ENCODE measurements at places on chromosomes 2 and 18. TPM values are rescaled to one million over a fixed set of nuclear protein-coding genes. Genes with fewer than 3 reads are reported as not detected.
A peak's percentile ranks its signal among the peaks of the same experiment; 100 is the strongest.

PAIP2B gene
- 7.3 TPM for total RNA-seq

PPP1R1C gene
- total RNA-seq = 10.9 TPM

HRH4 gene
- 0.74 TPM for total RNA-seq

NLRC4 gene
- 12.6 TPM for total RNA-seq

SERPINE2 gene
- 2.6 TPM for total RNA-seq

UGT1A4 gene
- total RNA-seq = 0.24 TPM

DNA sequence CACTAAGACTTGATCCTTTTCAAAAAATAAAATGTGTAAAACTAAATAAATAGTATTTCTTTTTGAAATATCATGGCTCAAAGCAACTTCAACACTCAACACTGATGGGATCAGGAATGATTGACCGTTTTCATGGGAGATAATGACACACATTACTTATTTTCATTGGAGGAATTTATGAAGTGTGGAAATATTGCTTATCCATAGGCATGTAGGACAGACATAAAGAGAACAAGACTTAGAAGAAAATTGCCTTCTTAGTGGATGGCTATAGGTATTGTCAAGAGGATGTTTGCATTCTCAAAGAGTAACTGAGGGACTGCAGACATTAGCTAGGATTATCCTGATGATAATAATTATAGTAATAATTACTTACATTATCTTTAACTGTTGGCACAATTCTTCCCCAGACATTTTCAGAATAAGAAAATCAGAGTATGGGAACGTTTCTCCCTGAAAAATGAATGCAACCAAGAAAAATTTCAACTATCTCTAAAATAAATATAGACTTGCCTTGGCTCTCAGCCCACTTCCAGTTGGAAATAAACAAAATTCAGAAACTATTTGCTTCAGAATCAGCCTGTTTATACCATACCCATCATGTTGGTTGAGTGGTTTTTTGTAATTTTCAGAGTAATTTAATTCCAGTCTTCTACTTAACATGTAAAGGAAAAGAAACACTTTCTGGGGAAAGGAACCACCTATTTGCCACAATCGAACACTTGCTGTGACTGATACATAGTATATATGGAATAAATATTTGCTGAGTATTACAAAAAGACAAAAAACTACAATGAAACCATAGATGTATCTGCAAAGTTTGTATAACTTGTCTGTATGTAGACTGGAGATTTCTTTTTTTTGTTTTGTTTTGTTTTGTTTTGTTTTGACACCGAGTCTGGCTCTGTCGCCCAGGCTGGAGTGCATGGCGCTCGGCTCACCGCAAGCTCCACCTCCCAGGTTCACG, 165.7 kb downstream of the TMX3 start:
- H3K27me3 ChIP-seq = no peaks in the 10 kb centered on the region
- DNase-seq = no peak
- H3K4me3 ChIP-seq = no peak overlapping the region
- no peaks in the 10 kb centered on the region for H3K36me3 ChIP-seq
- no peak overlapping the region for H3K27ac ChIP-seq
- no peaks in the 10 kb centered on the region for H3K4me1 ChIP-seq

DNA sequence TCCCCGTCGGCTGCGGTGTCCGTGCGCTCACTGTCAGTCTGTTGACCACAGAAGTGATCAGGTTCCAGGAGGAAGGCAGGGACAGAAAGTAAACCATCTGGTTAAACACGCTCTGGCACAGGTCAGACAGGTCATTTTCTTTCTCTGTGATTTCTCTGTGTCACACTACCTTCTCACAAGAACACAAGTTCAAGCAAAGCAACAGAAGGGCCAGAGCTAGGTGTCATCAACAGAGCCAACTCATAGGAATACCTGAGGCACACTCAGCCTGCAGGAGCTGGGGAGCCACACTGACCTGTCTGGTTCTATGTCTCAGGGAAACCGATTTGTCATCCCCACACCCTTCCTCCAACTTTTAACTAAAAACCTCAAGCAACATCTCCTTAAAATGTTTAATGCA, 115.1 kb upstream of the ZBTB14 start:
- DNase-seq = peak; percentile 24
- H3K36me3 ChIP-seq = no peaks in the 10 kb centered on the region
- H3K4me1 ChIP-seq = no peaks in the 10 kb centered on the region
- no peaks in the 10 kb centered on the region for H3K27me3 ChIP-seq

DNA sequence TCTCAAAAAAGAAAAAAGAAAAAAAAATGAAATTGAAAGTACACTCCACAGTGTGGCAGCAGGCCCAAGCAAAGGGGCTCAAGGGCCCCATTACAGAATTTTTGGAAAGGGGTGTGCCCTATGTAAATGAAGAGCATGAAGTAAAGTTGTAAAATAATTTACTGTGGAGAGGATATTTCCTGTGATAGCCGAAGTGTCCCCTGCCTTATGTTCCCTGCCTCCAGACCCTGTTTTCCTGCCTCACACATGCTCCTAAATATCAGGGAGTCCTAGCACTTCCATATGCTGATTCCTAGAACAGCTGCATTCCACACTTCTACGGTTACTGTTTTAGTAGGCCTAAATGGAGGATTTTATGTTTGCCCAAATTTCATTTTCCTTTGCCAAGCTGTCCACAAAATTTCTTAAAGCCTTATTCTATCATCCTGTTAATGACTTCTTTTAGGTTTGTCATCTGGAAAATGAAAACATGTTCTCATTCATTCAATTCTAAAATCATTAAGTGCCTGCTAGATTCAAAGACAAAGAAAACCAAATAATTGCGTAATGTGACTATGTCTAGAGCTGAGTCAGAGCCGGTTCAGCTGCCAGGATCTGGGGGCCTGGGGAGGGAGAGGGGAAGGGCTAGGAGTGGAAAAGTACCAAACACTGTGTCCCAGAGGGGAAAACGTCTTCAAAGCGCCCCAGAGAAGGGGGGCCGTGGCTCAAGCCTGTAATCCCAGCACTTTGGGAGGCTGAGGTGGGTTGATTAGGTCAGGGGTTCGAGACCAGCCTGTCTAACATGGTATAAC, 25.9 kb upstream of the IMPA2 start:
- H3K4me1 ChIP-seq = peaks cover 20% of the 10 kb centered on the region
- no peaks in the 10 kb centered on the region for H3K27me3 ChIP-seq
- H3K27ac ChIP-seq = peak overlapping the region; percentile 73
- DNase-seq = peak; percentile 80
- no peaks in the 10 kb centered on the region for H3K36me3 ChIP-seq

GRCh38 chr2:130910931-130911330, 74.2 kb downstream of the ARHGEF4 start:
- no peaks in the 10 kb centered on the region for H3K27me3 ChIP-seq
- no peaks in the 10 kb centered on the region for H3K36me3 ChIP-seq
- H3K4me1 ChIP-seq = no peaks in the 10 kb centered on the region

Data from upper lobe of left lung (tissue), 6 donors.